ENCODE measurements at places on chromosomes 16 and 17.

- no peak for DNase-seq
Measured at GRCh38 chr16:2329532-2329931, 11.0 kb downstream of the ABCA3 start.

GRCh38 chr16:77869997-77870813, 81.8 kb downstream of the VAT1L start:
- DNase-seq, result no peak

- no peak for DNase-seq
Measured at GRCh38 chr16:65105171-65105570, 16.7 kb downstream of the CDH11 start.

GRCh38 chr17:8150194-8151119, 1.7 kb downstream of the PER1 start:
- no peak for DNase-seq

DNA sequence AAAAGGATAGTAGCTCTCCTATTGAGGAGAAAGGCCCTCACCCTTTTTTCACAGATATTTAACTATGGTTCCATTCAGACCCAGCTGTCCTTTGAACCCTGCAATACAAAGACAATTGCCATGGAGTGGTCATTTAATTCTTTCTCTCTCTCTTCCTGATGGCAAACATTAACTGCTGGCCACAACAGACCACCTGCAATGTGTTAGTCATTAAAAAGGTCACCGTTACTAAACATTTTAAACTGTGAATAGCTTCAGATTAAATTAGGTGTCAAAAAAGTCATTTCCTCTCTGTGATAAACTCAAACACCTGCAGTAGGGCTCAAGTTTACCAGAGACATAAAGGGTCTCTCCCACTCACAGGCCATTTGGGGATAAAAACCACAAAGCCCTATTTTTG, 697.2 kb downstream of the TOX3 start:
- DNase-seq, result no peak

- no peak for DNase-seq
Measured at GRCh38 chr17:67082107-67082506, 37.8 kb downstream of the CACNG1 start.
